Stromal cell of bone marrow (primary cell): ENCODE measurements at places on chromosomes 11 and 22.

GRCh38 chr11:47400768-47401279 lies 7.6 kb upstream of the SLC39A13 start:
- no peak for DNase-seq

DNA sequence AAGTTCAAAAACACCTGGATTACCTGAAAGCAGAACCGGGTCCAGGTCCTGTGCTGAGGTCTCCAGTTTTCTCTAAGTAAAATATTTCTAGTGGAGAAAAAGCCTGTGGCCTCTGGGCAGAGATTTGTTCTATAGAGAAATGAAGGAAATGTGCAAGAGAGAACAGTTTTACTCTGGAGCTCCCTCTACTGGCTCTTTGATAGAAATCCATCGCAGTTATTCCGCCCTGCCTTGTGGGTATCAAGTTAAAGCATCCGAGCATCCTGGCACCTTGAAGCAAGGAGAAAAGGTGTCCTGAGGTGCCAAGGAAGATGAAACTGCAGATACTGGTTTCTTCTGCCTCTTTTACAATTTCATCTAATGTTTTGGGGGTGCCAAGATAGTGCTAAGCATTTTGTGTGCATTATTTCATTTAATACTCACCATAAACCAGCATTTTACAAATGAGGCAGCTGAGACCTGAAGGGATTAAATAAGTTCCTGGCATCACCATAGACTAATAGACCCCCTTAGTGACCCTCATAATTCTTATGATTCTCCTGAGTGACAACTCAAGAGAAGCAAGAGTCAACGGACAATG lies 113.1 kb upstream of the HSD17B12 start:
- DNase-seq, result peak; percentile 36

DNA sequence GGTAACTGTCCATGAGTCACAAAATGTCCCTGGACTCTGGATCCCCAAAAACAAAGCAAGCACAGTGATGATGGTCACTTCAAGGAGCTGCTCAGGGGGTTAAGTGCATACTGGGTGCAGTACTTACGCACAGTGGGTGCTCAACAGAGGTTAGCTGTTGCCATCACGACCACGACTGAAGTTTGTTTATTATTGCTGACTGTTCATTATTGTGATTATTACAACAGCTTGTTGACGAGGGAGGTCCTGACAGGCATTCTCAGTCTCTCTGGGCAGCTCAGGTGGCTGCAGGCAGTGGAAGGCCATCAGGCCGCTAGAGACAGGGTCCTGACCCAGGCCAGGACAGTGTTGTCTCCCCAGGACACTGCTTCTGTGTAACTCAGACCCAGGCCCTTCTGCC lies 418.8 kb downstream of the SHANK2 start:
- no peak for DNase-seq

DNA sequence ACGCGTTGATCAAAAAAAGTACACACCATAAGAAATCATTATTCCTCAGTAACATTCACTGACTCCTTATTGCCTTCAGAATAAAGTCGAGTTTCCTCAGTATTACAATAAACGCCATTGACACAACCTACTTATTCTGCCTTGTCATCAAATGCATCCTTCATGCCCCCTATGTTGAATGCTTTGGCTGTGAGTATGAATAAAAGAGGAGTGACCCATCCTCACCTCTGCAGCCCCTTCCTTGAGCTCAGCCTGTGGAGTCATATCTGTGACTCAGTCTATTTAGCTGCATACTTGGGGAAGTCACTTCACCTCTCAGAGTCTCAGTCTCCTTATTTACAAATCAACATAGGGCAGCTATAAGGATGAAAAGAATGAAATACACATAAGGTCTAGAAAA lies 65.1 kb downstream of the USP35 start:
- DNase-seq, result no peak

DNA sequence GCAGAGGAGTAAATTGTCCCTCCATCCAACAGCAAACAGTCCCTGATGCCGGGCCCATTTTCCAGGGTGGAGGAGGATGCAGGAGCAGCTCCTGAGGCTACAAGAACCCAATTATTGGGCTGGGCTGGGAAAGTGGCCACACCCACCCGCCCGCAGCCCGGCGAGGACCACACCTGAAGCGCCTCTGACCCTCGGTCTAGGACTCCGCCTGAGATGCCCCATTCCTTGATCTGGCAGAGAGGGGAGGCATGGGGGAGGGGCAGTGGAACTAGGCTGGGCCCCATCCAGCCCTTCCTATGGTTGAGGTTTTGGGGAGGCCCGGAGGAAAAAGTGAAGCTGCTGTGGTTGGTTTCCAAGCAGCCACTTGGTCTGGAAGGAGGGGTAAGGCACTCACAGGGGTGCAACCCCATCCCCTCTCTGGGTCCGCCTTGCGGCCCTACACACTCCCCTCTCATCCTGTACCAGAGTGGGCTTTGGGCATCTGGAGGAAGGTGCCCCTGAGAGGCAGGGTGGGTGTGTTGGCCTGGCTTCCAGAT lies 2.4 kb upstream of the LGALS1 start:
- DNase-seq, result no peak

GRCh38 chr11:44651535-44652155 lies 75.1 kb upstream of the TSPAN18 start:
- no peak for DNase-seq
